ENCODE measurements at places on chromosomes 13 and 19.

GRCh38 chr19:52270266-52270885 lies 989 bp downstream of the ZNF766 start:
- no peak for DNase-seq

GRCh38 chr19:16025108-16026101 lies 50.9 kb upstream of the TPM4 start:
- no peak for DNase-seq

- DNase-seq, result no peak
These were observed 78.0 kb downstream of the STARD13 start for GRCh38 chr13:33207615-33207961.

- DNase-seq, result peak; percentile 83
These were observed at the start of gene WDR18 for GRCh38 chr19:984165-984967. WDR18 (plus strand) TSS chr19:984345; CDS start chr19:984354, 9 bp downstream.

GRCh38 chr13:74329962-74330361 lies 195.8 kb upstream of the KLF12 start:
- DNase-seq, result no peak

Data from stimulated activated CD8-positive, alpha-beta memory T cell treated with anti-CD3 and anti-CD28 coated beads, Interleukin-4, amount 100 ng/mL, for 4 hours (primary cell).